ENCODE measurements at places on chromosomes 2 and 18.

DNA sequence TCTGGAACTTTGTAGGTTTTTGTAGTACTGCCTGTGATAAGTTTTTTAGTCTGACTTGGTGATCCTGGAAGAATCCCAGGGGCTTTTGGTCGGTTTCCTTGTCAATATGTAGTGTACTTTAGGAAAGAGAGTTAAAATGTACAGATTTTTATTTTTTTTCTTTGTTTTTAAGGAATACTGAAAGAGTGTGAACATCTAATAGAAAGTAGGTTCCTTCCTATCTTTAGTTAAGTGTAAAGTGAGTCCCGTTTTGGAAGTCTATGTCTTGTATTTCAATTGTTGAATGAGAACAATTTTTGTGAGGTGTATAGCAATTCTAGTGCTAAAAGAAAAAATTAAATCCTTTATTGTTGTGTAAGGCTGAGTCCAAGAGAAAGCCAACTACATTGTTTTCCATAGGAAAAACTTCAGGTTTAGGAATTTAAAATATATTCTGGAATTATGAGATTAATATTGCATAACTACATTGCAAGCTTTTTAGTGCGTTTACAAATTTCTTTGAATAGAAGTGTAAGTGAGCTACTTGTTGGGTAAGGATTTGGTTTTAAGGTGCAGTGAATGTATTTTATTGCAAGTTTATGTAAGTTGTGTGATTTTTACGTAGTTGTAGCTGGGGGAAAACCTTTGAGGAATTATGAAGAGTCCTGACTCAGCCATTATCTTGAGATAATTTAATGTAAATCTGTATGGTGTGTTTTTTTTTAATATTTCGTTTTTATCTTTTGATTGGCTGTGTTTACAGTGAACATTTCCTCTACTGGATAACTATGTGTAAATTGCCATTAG lies 1.7 kb downstream of the VAPA start:
- no peak for DNase-seq

DNA sequence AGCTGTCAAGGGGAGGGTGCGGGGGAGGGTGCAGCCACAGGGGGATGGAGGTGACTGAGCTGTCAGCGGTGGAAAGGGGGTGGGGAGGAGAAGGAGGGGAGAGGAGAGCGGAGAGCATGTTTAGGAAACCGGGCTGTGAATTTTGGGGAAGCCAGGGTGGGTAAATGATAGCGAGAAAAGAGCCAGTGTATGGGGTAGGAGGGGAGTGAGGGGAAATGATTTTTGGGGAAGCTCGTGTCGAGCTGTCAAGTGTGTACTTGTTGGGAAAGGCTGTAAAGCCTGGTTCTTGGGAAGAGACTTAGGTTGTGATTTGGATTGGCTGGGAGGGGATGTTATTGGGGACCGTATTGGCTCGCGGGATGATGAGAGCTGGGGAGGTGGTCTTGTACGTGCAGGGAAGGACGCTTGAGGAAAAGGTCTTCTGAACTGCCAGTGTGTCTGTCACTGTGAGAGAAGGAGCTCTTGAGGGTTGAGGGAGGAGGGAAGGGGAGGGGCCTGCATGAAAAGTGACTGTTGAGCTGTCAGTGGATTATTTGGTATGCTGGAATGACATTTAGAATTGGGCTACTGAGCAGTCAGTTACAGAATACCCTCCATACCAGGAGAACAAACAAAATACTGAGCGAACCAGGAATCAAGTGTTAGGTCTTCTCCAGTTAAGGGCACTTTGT lies 1.0 kb downstream of the UBR3 start:
- DNase-seq, result peak; percentile 51

DNA sequence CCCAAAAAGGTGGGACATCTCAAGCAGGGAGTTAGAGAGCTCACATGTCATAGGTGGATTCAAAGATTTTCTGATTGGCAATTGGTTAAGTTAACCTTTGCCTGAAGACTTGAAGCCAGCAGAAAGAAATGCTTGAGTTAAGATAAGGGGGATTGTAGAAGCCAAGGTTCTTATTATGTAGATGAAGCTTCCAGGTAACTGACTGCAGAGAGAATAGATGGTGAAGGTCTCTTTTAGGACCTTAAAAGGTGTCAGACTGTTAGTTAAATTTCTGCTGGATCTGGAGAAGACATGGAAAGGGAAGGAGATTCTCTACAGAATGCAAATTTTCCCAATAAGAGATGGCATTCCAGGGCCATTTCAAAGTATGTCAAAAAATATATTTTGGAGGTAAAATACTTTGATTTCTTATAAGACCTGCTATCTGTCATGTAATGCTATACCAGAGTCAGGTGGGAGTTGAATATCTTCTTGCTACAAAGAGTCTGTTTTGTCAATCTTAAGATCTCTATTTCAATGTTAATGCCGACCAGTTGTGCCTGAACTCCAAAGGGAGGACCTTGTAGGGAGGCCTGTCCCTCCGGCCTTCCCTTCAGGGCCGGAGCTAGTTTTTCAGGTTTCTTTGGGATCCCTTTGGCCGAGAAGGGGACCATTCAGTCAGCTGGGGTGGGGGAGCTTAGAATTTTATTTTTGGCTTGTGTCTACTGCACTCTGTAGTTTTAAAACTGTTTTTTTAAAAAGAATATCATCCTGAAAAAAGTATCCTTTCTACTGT lies 280.6 kb downstream of the PTGR3 start:
- no peak for DNase-seq

- DNase-seq, result no peak
Measured at GRCh38 chr2:168624028-168624427, 168.0 kb downstream of the CERS6 start.

All from Caco-2 (cell line).